ENCODE measurements at places on chromosomes 12 and 14. TPM values are rescaled to one million over a fixed set of nuclear protein-coding genes. Genes with fewer than 3 reads are reported as not detected.

VDR gene
- total RNA-seq: 3.5 TPM

NOP9 gene
- total RNA-seq: 13.6 TPM

STXBP6 gene
- total RNA-seq: 2.9 TPM

PELI2 gene
- total RNA-seq: 0.77 TPM

NRXN3 gene
- 1.3 TPM for total RNA-seq

NT5DC3 gene
- total RNA-seq: 32.8 TPM

PRB2 gene
- not detected for total RNA-seq
